ENCODE measurements at places on chromosomes 12 and 14. TPM values are rescaled to one million over a fixed set of nuclear protein-coding genes. Genes with fewer than 3 reads are reported as not detected.

DNA sequence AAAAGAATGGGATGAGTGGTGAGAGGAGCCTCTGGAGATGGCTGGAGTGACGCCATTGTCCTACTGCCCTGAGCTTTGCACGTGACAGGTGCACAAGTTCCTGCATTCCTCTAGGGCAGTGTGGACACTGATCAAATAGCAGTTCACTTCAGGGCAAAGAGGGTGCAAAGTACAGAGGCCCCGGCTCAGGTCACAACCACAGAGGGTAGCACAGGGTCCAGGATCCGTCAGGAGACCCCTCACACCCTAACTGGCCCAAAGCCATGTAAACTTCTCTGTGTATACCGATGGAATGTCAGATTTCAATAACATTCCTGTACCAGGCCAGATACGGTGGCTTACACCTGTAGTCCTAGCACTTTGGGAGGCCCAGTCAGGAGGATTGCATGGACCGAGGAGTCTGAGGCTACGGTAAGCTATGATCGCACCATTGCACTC is 10.4 kb upstream of the FBLN5 start:
- no peak overlapping the region for H3K27ac ChIP-seq
- H3K27me3 ChIP-seq: no peaks in the 10 kb centered on the region
- no peak for DNase-seq
- H3K4me3 ChIP-seq: no peak overlapping the region
- no peaks in the 10 kb centered on the region for H3K4me1 ChIP-seq

- H3K36me3 ChIP-seq: no peaks in the 10 kb centered on the region
- no peak for DNase-seq
- H3K27ac ChIP-seq: no peak overlapping the region
These were observed 41.8 kb upstream of the DHRS7 start for GRCh38 chr14:60206837-60207533.

- H3K4me3 ChIP-seq: peak overlapping the region; percentile 96
- peak overlapping the region; percentile 82 for H3K27ac ChIP-seq
These were observed 507 bp upstream of the PTPN11 start for GRCh38 chr12:112418273-112418607.

- DNase-seq: no peak
- no peak overlapping the region for H3K4me3 ChIP-seq
- peaks cover 6% of the 10 kb centered on the region for H3K4me1 ChIP-seq
- H3K27ac ChIP-seq: no peak overlapping the region
These were observed 37.0 kb upstream of the PPM1H start for GRCh38 chr12:62971769-62972525.

DNA sequence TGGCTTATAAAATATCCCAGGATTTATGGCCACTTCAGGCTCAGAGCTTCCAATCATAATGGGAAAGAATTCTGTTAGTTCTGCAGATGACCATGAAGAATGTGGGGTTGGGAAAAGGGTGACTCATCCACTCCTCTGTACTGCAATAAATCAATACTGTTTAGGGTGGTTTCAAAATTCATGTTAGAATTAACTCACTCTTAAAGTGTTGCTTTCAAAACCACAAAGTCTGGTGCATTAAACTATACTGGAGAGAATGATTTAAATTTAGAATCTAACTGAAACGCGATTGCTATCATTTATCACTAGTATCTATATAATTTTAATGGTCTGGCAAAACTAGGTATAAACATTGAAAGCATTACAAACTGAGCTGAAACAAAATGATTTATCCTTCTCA is 798 bp downstream of the CCDC198 start:
- no peak overlapping the region for H3K27ac ChIP-seq
- H3K4me1 ChIP-seq: no peaks in the 10 kb centered on the region
- H3K27me3 ChIP-seq: peaks cover 25% of the 10 kb centered on the region
- H3K4me3 ChIP-seq: no peak overlapping the region
- no peaks in the 10 kb centered on the region for H3K36me3 ChIP-seq
- no peak for DNase-seq

- DNase-seq: peak; percentile 29
- no peaks in the 10 kb centered on the region for H3K27me3 ChIP-seq
- H3K4me3 ChIP-seq: no peak overlapping the region
- peak overlapping the region; percentile 88 for H3K27ac ChIP-seq
These were observed 6.0 kb downstream of the CLMN start for GRCh38 chr14:95313707-95314106.

The IQSEC3 gene
- not detected for total RNA-seq

The HIF1A gene
- total RNA-seq: 154 TPM

The BCL2L14 gene
- 4.8 TPM for total RNA-seq

The OR6C2 gene
- not detected for total RNA-seq

The SERPINA1 gene
- total RNA-seq: not detected

The NTS gene
- total RNA-seq: not detected
